Urinary bladder (tissue), 4 donors: ENCODE measurements at places on chromosomes 11 and 22. TPM values are rescaled to one million over a fixed set of nuclear protein-coding genes. Genes with fewer than 3 reads are reported as not detected.

Gene PTGDR2
- polyA plus RNA-seq, result 0.98 TPM

Gene CD3G
- 0.48 TPM for polyA plus RNA-seq

Gene LRRC10B
- 2.7 TPM for polyA plus RNA-seq

Gene ADORA2A
- 2.6 TPM for polyA plus RNA-seq

Gene ANGPTL5
- polyA plus RNA-seq, result 0.51 TPM
